ENCODE measurements at places on chromosomes 1 and 21. TPM values are rescaled to one million over a fixed set of nuclear protein-coding genes. Genes with fewer than 3 reads are reported as not detected.

DNA sequence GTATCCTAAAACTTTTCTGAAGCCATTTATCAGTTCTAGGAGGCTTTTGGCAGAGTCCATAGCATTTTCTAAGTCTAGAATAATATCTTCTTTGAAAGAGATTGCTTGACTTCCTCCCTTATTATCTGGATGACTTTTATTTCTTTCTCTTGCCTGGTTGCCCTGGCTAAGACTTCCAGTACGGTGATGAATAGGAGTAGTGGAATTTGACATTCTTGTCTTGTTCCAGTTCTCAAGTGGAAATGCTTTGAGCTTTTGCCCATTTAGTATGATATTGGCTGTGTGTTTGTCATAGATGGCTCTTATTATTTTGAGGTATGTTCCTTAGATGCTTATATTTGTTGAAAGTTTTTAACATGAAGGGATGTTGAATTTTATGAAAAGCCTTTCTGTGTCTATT, 1647.9 kb downstream of the PLA2G4A start:
- H3K27ac ChIP-seq = no peak overlapping the region
- peaks cover 4% of the 10 kb centered on the region for H3K4me1 ChIP-seq
- no peak overlapping the region for H3K4me3 ChIP-seq
- no peaks in the 10 kb centered on the region for H3K36me3 ChIP-seq
- peak; percentile 20 for DNase-seq
- no peaks in the 10 kb centered on the region for H3K27me3 ChIP-seq

- H3K36me3 ChIP-seq = no peaks in the 10 kb centered on the region
- no peaks in the 10 kb centered on the region for H3K27me3 ChIP-seq
- peaks cover 32% of the 10 kb centered on the region for H3K4me1 ChIP-seq
- peak overlapping the region; percentile 68 for H3K27ac ChIP-seq
- DNase-seq = peak; percentile 99
Observed at GRCh38 chr1:26697978-26698849, 2.4 kb downstream of the ARID1A start.

- peaks cover 25% of the 10 kb centered on the region for H3K27me3 ChIP-seq
- no peak for DNase-seq
- H3K4me1 ChIP-seq = no peaks in the 10 kb centered on the region
- no peaks in the 10 kb centered on the region for H3K36me3 ChIP-seq
Observed at GRCh38 chr1:34885405-34886247, 26.1 kb upstream of the SMIM12 start.

GRCh38 chr1:45010855-45011811, at the start of gene HECTD3:
TSS of gene HECTD3 (minus strand) at chr1:45011324. CDS start at chr1:45011257, 67 bp downstream.
- DNase-seq = peak; percentile 71
- H3K4me1 ChIP-seq = peaks cover 12% of the 10 kb centered on the region
- H3K4me3 ChIP-seq = peak within 1 kb of the TSS; percentile 82
- peaks cover 41% of the 10 kb centered on the region for H3K36me3 ChIP-seq

DNA sequence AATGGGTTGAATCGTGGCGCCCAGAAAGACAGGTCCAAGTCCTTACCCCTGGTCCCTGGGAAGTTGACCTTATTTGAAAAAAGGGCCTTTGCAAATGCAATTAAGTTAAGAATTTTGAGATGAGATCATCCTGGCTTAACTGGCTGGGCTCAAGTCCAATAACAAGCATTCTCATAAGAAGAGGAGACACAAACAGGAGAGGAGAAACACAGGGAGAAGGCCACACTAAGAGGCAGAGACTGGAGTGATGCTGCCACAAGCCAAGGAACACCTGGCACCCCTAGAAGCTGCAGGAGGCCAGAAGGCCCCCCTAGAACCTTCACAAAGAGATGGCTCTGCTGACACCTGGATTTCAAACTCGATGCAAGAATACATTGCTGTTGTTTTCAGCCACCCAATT, 44.6 kb downstream of the PDPN start:
- no peak overlapping the region for H3K27ac ChIP-seq
- H3K27me3 ChIP-seq = no peaks in the 10 kb centered on the region
- no peak for DNase-seq

- peak overlapping the region; percentile 61 for H3K27ac ChIP-seq
- no peak overlapping the region for H3K4me3 ChIP-seq
- no peak for DNase-seq
- H3K4me1 ChIP-seq = peaks cover 31% of the 10 kb centered on the region
- no peaks in the 10 kb centered on the region for H3K36me3 ChIP-seq
Observed at GRCh38 chr1:164774819-164775654, 216.1 kb downstream of the PBX1 start.

- DNase-seq = no peak
- H3K4me1 ChIP-seq = no peaks in the 10 kb centered on the region
- H3K27me3 ChIP-seq = no peaks in the 10 kb centered on the region
- no peak overlapping the region for H3K4me3 ChIP-seq
- no peak overlapping the region for H3K27ac ChIP-seq
- no peaks in the 10 kb centered on the region for H3K36me3 ChIP-seq
Observed at GRCh38 chr1:71156590-71156989, 75.8 kb upstream of the ZRANB2 start.

DNA sequence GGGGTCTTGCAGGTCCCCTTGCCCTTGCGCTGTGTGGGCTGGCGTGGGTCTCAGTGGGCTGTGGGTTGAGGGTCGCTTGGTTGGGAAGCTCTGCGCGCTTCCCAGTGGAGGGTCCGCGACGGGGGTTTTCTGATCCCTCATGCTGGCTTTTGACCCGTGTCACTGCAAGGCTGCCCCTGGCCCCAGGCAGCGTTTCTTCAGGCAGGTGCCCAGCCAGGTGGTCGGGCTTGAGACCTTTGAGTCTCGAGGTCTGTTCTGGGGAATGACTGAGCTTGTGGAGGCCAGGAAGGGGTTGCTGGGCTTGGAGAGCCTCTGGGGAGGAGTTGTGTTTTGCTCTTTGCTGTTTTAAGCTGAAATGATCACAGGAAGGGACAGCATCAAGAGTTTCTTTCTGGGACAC, 5.3 kb downstream of the SKI start:
- H3K4me3 ChIP-seq = no peak overlapping the region
- peak overlapping the region; percentile 74 for H3K27ac ChIP-seq
- no peak for DNase-seq
- H3K4me1 ChIP-seq = peaks cover 42% of the 10 kb centered on the region
- no peaks in the 10 kb centered on the region for H3K27me3 ChIP-seq

- H3K27me3 ChIP-seq = no peaks in the 10 kb centered on the region
- H3K27ac ChIP-seq = peak overlapping the region; percentile 99
- no peak overlapping the region for H3K4me3 ChIP-seq
- H3K36me3 ChIP-seq = peaks cover 54% of the 10 kb centered on the region
Observed at GRCh38 chr1:16145030-16145661, 10.7 kb downstream of the EPHA2 start.

- no peak for DNase-seq
- H3K27me3 ChIP-seq = no peaks in the 10 kb centered on the region
- H3K36me3 ChIP-seq = peaks cover 3% of the 10 kb centered on the region
- no peak overlapping the region for H3K4me3 ChIP-seq
- H3K27ac ChIP-seq = no peak overlapping the region
- H3K4me1 ChIP-seq = no peaks in the 10 kb centered on the region
Observed at GRCh38 chr1:52544665-52545525, 8.0 kb downstream of the TUT4 start.

GRCh38 chr21:31293986-31294385, 50.1 kb downstream of the TIAM1 start:
- peaks cover 10% of the 10 kb centered on the region for H3K4me1 ChIP-seq
- H3K36me3 ChIP-seq = no peaks in the 10 kb centered on the region
- peak; percentile 94 for DNase-seq
- H3K27ac ChIP-seq = peak overlapping the region; percentile 47
- no peak overlapping the region for H3K4me3 ChIP-seq

GRCh38 chr1:41901551-41901950, 17.2 kb downstream of the HIVEP3 start:
- no peak overlapping the region for H3K4me3 ChIP-seq
- H3K36me3 ChIP-seq = no peaks in the 10 kb centered on the region
- peak overlapping the region; percentile 37 for H3K27ac ChIP-seq

Gene TMEM82
- total RNA-seq = not detected

- H3K36me3 ChIP-seq = no peaks in the 10 kb centered on the region
- DNase-seq = peak; percentile 86
- peak overlapping the region; percentile 10 for H3K4me3 ChIP-seq
- no peaks in the 10 kb centered on the region for H3K27me3 ChIP-seq
- H3K27ac ChIP-seq = peak overlapping the region; percentile 89
Observed at GRCh38 chr1:234499119-234499942, 20.4 kb upstream of the TARBP1 start.

- DNase-seq = no peak
- H3K4me1 ChIP-seq = no peaks in the 10 kb centered on the region
- H3K27ac ChIP-seq = no peak overlapping the region
- H3K4me3 ChIP-seq = no peak overlapping the region
Observed at GRCh38 chr1:160720356-160721085, 8.9 kb upstream of the CD48 start.

- no peaks in the 10 kb centered on the region for H3K27me3 ChIP-seq
- no peak overlapping the region for H3K4me3 ChIP-seq
- no peaks in the 10 kb centered on the region for H3K36me3 ChIP-seq
- DNase-seq = no peak
- H3K4me1 ChIP-seq = peaks cover 6% of the 10 kb centered on the region
Observed at GRCh38 chr1:235823684-235824083, 43.0 kb downstream of the LYST start.

GRCh38 chr1:193181536-193181935, 4.9 kb downstream of the B3GALT2 start:
- H3K4me1 ChIP-seq = peaks cover 6% of the 10 kb centered on the region
- no peak for DNase-seq
- no peak overlapping the region for H3K27ac ChIP-seq
- H3K27me3 ChIP-seq = no peaks in the 10 kb centered on the region
- H3K36me3 ChIP-seq = no peaks in the 10 kb centered on the region

DNA sequence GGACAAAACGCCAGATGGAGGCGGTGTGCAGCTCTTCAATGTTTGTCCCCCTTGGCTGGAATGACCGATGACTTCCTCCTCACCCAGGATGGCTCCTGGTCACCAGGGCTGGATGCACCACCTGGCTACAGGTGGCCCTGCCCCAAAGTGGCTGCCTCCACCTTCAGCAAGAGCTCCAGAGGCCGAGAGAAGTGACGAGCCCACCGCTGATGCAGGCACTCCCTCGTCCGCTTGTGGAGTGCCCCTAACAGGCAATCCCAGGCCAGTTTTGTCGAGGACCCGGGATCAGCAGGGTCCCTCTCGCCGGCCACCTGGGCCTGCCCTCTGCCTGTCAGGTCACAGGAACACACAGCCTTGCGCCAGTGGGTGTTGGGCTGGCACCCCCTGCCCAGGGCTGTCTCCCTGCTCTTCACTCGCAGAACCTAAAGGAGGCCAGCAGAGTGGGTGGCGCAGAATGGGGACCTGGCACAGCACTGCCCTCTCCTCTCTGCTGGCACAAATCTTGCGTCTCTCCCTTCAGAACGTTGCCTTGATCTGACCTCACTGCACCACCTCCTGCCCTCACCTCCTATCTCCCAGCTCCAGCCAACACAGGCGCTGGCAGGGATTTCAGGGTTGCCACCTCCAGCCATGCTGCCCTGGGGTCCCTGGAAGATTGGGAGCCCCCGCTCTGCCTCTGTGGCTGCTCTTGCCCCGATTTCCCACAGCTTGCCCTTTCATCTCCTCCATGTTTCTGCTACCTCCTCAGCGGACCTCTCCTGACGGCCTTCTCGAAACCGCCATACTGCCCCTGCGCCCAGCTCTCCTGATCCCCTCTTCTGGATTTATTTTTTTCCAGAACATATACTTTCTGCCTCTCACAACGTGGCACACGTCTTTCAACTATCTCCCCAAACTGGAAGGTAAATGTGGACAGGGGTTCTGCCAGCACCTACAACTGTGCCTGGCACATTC, 38.6 kb downstream of the SLC45A1 start:
- no peak overlapping the region for H3K27ac ChIP-seq
- DNase-seq = no peak
- H3K36me3 ChIP-seq = peaks cover 85% of the 10 kb centered on the region
- no peaks in the 10 kb centered on the region for H3K27me3 ChIP-seq
- peaks cover 9% of the 10 kb centered on the region for H3K4me1 ChIP-seq
- H3K4me3 ChIP-seq = no peak overlapping the region
